ENCODE measurements at places on chromosomes 6 and 20.

- DNase-seq: no peak
Measured at GRCh38 chr6:5950361-5950785, 56.4 kb downstream of the NRN1 start.

- DNase-seq: no peak
Measured at GRCh38 chr6:90003941-90004340, 109.7 kb downstream of the GJA10 start.

DNA sequence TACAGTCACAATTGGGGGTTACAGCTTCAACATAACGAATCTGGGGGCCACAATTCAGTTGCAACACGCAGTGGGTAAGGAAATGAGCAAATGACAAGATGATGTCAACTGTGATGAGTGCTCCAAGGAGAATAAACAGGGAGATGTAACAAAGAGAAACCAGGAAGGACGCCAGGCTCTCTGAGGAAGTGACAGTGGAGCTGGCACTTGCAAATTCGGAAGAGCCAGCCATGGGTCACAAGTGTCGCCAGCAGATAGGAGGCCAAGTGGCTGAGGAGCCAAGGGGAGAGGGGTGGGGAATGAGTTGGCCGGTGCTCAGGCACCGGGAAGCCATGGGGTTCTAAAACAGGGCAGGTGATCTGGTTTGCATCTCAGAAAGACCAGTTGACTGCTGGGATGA lies 136.4 kb downstream of the EYA2 start:
- no peak for DNase-seq

GRCh38 chr6:13355043-13355945 lies 27.0 kb upstream of the TBC1D7 start:
- no peak for DNase-seq

GRCh38 chr20:51966296-51966971 lies 164.1 kb upstream of the SALL4 start:
- peak; percentile 9 for DNase-seq

DNA sequence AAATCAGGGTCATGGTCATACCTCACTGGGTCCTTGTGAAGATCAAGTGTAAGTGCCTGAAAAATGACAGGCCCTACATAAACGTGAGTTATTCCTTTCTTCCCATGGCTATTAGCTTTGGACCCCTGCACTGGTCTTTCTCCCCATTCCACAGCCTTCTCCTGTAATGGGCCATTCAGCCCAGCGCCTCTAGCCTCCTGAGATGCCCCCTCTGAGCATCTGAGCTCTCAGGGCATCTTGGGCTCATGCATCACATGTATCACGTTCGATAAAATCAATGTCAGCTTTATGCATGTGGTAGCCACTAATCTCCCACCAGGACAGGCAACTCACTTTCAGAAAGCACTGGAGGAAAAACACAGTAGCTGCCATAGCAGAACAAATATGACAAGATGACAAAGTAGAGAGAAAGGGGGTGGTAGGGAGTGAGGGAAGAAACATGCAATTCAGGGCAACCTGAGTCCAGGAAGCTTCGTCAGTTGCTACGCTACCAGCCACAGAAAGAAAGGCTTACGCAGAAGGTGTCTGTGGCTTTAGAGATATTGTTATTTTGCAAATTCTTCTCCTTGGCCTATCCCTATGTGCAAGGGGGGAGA lies 498.8 kb downstream of the PTPRT start:
- no peak for DNase-seq

- no peak for DNase-seq
Measured at GRCh38 chr6:139204978-139205377, 70.1 kb downstream of the HECA start.
